SW 1271 (cell line): ENCODE measurements at places on chromosomes 11 and 22.
A peak's percentile ranks its signal among the peaks of the same experiment; 100 is the strongest.

- DNase-seq: no peak
Measured at GRCh38 chr11:78350646-78351165, 66.9 kb downstream of the GAB2 start.

DNA sequence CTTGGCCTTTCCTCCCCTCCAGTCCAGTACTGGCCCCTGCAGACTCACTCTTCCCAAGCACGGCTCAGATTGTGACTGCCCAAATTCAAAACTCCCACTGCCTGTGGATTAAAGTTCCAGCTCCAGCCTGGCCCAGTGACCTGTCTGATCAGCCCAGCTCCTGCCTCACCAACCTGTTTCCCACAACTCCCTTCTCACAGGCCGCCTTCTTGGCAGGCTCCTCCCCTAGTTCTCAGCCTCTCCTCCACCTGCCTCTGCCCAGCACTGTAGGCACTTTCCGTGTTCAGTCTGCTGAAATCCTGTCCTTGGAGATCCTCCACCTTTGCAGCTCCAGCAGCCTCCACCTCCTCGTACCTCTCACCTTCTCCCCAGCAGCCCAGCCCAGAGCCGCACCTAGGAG, 68.6 kb downstream of the MICAL2 start:
- no peak for DNase-seq

- DNase-seq: no peak
Measured at GRCh38 chr11:75919525-75919924, 104.5 kb downstream of the UVRAG start.

DNA sequence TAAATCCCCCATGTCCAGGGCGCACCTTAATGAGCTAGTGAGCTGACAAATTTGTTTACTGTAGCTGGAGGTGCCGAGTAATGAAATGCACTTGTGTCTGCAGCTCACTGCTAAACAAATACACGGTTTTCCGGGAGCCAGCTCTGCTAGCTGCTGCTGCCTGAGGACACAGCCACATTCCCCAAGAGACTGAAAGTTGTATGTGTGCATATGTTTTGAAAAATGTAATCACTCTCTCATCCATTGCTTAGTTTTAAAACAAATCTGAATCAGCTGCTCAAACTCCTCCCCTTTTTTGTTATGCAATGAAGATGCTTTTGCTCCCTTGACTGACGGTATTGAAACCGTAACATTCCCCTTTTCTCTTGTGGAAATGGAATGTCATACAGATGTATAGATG, 62.4 kb upstream of the NNMT start:
- no peak for DNase-seq

GRCh38 chr11:67680696-67681470, 6.5 kb upstream of the ALDH3B2 start:
- DNase-seq: no peak

- no peak for DNase-seq
Measured at GRCh38 chr11:94675239-94675638, 92.9 kb upstream of the AMOTL1 start.

DNA sequence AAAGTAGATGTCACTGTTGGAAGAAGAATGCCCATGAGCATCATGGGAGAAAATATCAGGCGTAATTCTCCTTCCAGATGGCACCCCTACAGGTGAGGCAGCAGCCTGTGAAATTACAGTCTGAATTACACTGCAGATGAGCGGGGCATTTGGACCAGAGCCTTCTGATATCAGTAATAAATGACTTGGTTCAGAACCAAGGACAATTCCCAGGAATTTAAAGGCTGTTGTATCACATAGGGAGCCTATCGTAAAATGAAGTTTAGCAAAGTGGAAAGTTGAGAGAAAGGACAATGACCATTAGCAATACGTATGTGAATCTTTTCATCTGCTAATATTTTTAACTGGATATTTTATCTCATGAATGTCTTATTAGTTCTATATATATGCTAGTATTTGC, 61.3 kb downstream of the PRMT3 start:
- DNase-seq: no peak

DNA sequence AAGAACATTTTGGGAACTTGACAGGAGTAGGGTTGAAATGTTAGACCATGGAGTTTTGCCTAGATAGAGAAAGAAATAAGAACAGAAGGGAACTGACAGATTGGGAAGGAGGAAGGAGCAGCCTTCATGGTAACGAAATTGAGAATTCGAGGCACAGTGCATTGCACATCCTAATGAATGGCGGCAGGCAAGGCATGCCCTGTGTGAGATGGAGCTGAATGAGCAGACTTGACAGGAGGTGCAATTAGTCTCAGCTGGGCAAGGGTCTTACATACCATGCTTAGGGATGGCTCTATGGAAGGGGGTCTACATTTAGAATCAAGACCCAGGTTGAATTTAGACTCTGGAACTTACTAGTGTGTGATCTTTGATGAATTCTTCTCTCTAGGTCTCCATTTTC, 25.0 kb upstream of the NTM start:
- DNase-seq: no peak

- no peak for DNase-seq
Measured at GRCh38 chr22:21829523-21829922, 37.9 kb downstream of the MAPK1 start.

DNA sequence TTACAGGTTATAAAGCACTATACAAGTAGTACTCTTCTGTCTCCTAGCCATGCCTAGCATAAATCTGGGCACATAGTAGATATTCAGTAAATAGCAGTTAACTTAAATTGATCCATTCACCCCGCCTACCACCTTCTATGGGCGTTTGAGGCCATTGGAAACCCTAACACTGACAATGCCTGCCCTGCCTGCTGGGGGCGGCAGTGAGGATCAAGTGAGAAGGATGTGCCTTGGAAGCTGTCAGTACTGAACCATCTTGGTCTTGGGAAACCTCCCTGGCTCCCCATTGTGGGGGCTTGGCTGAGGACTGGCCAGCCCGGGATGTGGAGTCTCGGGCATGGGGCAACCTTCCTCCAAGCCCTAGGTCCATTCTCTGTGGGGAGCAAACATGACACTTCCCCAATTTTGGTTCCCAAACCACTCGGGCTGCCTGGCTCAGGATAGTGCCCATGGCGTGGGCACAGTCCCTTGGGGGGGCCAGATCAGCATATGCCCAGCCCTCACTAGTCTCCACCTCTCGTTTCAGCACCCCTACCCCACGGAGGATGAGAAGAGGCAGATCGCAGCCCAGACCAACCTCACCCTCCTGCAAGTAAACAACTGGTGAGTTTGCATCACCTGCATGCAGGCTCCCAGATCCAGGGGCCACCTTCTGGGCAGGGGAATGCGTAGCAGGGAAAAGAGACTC, 67.4 kb downstream of the FEZ1 start:
- no peak for DNase-seq

GRCh38 chr11:36247493-36247892, 41.7 kb downstream of the COMMD9 start:
- no peak for DNase-seq

DNA sequence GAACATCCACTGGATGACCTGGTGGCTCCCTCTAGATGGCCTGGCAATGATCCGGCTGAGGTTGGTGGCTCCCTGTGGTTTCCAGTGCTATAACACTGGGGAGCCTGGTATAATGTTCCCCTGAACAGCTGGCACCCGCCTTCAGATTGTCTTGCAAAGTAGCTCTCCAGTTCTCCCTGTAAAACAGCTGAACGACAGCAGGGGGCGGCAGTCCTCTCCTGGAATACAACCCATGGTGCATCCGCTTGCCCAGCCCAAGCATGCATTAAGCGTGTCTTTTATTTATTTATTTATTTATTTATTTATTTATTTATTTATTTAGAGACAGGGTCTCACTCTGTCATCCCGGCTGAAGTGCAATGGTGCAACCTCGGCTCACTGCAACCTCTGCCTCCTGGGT, 258.9 kb downstream of the BUD13 start:
- DNase-seq: no peak

DNA sequence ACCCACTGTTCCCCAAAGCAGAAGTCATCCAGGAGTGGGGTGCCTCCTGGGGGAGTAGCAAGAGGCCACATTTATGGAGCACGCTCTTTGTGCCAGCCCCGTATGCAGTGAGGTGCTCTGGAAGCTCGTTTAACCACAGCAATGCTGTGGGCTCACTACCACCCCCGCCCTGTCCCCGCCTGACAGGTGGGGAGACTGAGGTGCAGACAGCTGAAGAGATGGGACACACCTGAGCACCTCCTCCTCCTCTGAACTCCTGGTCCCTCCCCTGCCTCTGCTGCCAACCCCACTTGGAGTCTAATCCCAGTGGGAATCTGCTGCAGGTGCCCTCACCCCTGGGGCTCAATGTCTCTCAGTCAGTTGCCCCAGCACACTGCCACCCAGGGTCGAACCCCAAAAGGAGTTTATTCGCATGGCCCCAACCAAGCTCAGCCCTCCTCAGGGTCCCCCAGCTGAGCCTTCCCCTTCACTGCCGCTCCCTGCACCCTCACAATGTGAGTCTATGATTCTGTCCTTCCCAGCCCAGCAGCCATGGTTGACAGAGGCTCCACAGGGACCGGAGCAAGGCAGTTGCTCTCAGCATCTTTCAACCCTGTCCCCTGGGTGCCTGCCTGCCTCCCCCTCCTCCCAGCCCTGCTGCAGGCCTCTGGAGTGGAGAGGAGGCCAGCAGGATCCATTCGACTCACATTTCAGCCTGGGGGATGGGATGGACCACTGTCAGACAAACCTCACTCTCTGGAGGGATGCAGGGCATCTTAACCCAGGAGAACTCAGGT, 13.3 kb upstream of the BCR start:
- DNase-seq: no peak

DNA sequence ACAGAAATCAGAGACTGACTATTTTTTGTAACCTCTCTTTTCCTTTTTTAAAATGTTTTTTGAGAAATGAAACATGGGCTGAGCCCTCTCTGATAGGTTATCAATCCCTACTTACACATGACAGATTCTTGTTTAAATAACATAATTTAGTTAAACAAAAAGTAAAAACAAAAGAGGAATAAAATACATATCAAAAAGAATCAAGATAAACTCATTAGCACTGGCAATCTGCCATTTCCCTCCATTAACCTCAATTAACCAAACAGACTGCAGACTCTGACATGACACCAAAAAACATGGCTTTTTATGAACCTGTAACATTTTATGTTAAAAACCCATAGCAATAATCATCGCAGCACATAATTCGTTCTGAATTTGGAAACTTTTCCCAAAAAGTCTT, 284.4 kb upstream of the MTNR1B start:
- no peak for DNase-seq

GRCh38 chr11:92830377-92831155, 138.9 kb upstream of the MTNR1B start:
- no peak for DNase-seq

- DNase-seq: no peak
Measured at GRCh38 chr11:57649826-57650738, at the start of gene YPEL4. TSS of gene YPEL4 (minus strand) at chr11:57649912. CDS start at chr11:57647107, 2,805 bp downstream.

GRCh38 chr11:122775675-122776271, 62.5 kb upstream of the CRTAM start:
- no peak for DNase-seq

DNA sequence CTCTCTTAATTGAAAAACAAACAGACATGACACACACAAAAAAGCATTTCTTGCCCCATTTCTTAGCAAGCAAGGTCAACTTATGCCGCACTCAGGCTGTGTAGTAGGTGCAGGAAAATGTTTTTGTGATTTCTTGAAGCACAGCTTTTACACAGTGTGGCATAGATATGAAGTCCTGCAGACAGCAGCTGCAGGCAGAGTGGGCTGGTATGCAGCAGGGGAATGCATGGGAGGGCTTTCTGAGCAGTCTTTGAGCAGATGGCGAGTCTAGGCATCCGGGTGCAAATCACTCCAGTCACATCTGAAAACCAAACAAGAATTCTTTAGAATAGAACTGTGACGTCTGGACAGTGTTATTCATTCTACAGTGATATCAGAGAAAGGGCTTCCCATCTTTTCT, 87.5 kb downstream of the BLID start:
- DNase-seq: no peak

DNA sequence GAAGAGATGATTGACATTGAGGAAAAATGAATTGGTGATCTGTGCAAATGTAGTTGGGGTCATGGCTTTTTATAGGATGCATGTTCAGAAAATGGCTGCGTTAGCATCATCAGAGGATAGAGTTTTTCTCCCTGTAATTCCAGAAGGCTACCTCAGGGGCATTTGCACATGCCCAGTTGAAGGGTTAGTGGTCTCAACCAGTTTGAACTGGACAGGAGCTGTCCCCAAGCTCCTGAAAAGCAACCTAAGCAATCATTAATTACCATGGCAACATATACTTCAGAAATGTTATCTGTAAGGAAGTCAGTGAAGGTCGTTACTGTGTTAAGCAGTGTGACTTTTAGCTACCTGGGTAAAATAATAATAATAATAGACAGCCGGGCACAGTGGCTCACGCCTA, 29.3 kb downstream of the TUG1 start:
- no peak for DNase-seq

- no peak for DNase-seq
Measured at GRCh38 chr11:14444441-14445189, 55.0 kb downstream of the COPB1 start.

GRCh38 chr11:121895919-121896318, 220.1 kb downstream of the BLID start:
- peak; percentile 36 for DNase-seq

GRCh38 chr11:121577106-121577848, 124.5 kb upstream of the SORL1-AS1 start:
- no peak for DNase-seq

- no peak for DNase-seq
Measured at GRCh38 chr22:47996446-47996857, 1234.0 kb downstream of the TBC1D22A start.

GRCh38 chr11:75280770-75281468, 40.3 kb downstream of the TPBGL start:
- no peak for DNase-seq

DNA sequence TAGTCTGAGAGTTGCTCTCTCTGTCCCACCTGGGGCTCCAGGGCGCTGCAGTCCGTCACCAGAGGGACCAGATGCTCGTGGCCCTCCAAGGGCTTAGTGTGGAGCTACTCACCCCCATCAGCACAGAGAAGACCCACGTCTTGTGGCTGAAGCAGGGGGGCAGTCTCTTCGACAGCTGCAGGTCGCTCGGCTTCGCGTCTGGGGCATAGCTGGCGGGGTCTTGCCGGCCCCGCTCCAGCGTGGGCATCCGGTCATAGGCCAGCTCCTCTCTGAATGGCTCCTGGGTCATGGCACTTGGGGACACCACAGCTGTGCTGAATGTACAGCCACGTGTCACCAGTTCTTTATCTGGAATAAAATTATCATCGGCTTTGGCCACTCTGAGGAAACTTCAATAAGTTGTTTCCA, 608 bp downstream of the MLC1 start:
- DNase-seq: no peak

- DNase-seq: no peak
Measured at GRCh38 chr22:31609716-31610115, 52.3 kb downstream of the PISD start.

DNA sequence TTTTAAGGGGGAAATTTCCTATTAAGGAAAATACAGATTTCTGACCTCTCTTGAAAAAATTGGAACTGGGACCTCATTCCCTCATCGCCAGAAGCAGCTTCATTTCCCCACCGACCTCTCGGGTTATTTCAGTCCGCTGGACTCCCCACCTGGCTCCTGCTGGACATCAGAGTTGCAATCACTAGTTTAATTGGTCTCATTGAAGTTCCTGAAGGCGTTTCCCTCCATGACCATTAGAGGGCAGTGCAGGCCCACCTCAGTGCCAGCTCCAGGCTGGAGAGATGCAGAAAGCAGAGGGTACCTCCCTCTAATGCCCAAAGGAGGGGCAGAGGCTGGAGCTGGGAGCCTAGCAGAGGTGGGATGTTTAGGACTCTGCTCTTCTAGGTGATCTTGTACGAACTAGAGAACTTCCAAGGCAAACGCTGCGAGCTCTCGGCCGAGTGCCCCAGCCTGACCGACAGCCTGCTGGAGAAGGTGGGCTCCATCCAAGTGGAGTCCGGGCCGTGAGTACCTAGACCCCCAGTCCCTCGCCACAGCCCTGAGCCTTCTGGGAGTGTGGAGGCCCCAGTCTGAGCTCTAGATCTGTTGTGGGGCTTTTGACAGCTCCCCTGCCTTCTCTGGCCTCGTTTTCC, 2.7 kb downstream of the CRYBB3 start:
- peak; percentile 45 for DNase-seq
